ENCODE measurements at places on chromosomes 11 and 22.

DNA sequence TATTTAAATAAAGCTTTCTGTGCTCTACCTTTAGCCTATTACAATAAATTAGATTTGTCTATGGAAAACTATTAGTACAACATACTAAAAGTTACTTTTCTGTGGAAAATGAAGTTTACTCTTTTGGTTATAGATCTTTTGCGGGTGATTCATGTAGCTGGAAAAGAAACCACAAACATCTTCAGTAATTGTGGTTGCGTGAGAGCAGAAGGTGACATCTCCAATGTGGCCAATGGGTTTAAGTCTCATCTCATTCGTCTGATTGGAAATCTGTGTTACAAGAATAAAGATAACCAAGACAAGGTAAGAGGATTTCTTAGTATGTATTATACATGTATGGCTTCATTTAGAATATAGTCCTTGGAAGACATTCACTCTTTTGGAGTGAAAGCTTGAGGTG is 68.6 kb downstream of the ATXN10 start:
- DNase-seq, result no peak

- DNase-seq, result peak; percentile 24
Observed at GRCh38 chr11:63639199-63639832, 25.1 kb upstream of the PLAAT3 start.

DNA sequence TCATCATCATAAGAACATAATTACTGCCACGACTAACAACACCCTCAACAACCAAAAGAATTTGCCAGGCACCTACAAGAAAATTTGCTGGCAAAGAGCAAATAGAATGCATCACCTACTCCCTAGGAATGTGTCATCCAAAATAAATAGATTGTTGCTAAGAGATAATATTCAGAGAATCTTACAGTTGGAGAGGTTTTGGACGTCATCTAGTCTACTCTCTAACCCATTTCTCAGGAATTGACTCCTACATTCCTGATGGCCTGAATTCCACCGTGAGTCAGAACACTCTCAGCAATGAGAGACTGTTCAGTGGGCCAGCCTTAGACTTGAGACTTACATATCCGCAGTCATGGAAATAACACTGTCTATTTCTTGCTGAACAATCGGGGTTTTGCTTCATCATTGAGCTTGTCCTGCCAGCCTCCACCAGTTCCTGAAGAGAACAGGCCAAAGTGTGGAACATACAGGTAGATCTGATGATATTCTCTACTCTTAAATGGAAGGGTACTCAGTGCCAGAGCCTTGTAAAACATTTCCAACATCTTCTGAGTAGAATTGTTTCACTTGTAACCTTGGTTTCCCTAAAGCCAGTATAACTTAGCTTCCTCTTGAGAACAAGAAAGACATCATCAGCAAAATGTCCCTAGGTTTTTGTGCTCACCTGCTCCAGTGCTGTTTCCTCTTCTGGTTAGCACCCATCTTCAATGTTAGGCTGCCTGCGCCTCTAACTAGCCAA is 8.3 kb downstream of the KIRREL3 start:
- DNase-seq, result no peak

- DNase-seq, result no peak
Observed at GRCh38 chr22:49956418-49956770, 4.2 kb upstream of the PIM3 start.

DNA sequence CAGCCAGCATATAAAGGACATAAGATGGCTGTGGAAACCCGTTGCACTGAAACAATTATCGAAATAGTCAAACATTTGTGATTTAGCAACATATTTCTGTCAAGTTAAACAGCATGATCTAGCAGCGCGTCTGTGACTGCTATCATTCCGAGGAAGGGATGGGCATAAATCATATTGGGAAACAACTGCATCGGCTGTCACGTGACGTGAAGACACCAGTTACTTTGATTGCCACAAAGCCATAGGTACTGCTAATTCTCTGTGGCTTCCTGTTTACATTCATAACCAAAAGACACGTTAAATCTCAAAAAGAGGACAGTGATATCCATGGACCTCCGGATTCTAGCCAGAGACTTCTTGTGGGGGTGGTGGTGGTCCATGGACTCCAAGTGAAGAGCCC is 87.8 kb downstream of the CACNA1I start:
- DNase-seq, result no peak

Data from hematopoietic multipotent progenitor cell treated with erythropoietin and hydrocortisone succinate and interleukin-3 and kit ligand, for 8 days (in vitro differentiated cells).